ENCODE measurements at places on chromosomes 2 and 18.

DNA sequence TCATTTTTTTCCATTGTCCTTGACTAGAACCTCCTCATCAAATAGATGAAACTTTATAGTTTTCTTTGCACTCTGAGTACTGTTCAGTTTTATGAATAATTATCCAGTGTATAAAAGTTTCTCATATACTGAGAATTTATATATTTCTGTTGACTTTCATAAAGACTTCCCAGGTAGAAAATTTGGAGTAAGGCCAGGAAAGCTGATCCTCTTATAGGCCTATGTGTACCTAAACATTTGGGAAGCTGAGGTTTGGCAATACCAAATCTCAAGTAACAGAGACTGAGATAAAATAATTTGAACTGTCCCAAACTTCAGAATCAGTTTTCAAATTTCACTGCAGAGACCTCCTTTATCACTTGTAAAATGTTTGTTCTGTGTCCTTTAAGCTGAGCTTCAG, 43.4 kb downstream of the CCDC102B start:
- no peak for DNase-seq

GRCh38 chr2:73297151-73297559, 3.8 kb upstream of the EGR4 start:
- no peak for DNase-seq

- no peak for DNase-seq
Measured at GRCh38 chr18:10525371-10525691, 496 bp upstream of the NAPG start.

GRCh38 chr18:73848656-73849055, 299.0 kb downstream of the FBXO15 start:
- DNase-seq, result no peak

DNA sequence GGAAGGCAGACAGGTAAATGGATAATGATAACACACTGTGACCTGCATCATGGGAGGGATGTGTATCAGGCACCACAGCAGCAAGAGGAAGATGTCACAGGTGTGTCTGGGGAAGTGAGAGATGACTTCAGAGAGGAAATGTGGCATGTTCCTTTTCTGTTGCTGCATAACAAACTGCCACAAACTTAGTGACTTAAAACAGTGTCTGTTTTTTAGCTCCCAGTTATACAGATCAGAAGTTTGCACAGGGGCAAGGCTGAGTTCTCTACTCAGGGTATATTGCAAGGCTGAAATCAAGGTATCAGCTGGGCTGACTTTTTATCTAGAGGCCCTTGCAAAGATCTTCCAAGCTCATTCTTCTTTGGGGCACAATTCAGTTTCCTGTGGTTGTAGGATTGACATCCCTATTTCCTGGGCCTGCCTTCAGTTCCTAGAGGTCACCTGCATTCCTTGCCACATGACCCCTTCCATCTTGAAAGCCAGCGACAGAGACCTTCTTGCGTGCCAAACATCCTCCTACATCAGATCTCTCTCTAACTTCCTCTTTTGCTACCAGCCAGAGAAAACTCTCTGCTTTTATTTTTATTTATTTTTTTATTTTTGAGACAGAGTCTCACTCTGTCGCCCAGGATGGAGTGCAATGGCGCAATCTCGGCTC, 2.1 kb upstream of the MAP3K2 start:
- DNase-seq, result no peak

DNA sequence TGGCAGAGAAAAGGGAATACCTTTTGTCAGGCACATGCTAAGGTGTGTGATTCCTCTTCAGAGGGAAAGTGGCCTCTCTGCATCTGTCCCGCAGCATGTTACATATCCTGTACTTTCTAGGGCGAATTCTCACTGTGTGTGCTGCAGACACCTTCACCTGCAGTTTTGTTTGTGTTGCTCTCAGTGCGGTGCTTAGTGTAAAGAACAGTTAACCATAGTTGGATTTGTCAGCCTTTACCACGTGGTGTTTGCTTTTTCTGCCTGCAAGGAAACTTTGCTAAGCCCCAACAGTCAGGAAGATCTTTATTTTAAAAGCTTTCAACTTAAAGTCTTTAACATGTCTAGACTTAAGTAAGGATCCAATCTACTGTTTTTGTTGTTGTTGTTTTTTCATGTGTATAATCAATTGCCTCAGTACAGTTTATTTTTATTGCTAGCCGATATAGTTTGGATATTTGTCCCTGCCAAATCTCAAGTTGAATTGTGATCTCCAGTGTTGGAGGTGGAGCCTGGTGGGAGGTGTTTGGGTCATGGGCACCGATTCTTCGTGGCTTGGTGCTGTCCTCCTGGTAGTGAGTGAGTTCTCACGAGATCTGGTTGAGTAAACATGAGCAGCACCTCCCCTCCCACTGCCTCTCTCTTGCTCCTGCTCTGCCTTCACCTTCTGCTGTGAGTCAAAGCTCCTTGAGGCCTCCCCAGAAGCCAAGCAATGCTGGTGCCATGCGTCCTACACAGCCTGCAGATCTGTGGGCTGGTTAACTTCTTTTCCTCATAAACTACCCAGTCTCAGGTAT, 90.6 kb downstream of the SNTG2 start:
- DNase-seq, result no peak

- DNase-seq, result no peak
Measured at GRCh38 chr2:25760297-25760696, 86.9 kb upstream of the DTNB start.

DNA sequence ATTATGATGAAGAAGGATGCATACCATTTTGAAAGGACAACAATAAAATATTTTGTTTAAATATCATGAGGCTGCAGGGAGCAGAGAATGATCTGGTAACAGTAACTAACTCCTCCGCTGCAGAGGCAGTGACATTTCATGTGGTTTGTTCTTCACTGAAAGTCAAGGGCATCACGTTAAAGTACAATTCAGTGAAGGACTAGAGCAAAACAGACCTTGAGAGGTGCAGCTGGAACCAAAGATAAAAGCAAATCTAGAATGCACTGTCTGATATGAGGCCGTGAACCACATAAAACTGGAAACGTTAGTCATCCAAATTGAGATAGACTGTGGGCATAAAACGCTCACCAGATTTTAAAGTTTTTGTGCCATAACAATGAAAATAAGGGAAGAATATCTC, 522.9 kb upstream of the TNP1 start:
- no peak for DNase-seq
